ENCODE measurements at places on chromosomes 6 and 20.

DNA sequence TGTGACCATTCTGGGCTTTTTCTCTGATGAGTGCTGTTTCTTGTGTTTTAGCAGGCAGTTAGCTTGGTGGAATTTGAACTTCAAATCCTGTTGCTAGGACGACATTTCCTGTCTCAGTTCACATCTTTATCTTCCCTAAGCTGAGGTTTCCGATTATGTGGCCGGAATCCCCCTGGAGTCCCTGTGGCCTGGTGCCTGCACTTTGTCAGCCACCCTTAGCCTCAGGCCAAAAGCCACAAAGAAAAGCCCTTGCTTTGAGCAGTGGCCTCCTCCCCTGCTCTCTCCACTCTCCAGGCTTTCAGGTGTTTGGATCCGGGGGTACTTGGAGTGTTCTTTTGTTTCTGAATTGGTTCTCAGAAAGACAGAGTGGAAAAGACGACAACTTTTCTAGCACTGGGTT lies 59.9 kb upstream of the PMEPA1 start:
- DNase-seq: no peak

- no peak for DNase-seq
Measured at GRCh38 chr6:36268478-36269275, 1.2 kb upstream of the PNPLA1 start.

GRCh38 chr6:160510199-160510598 lies 153.9 kb downstream of the LPA start:
- no peak for DNase-seq

GRCh38 chr6:31272436-31272835 lies 544 bp upstream of the HLA-C start:
- no peak for DNase-seq

GRCh38 chr6:11750682-11751081 lies 27.9 kb downstream of the ADTRP start:
- DNase-seq: no peak

DNA sequence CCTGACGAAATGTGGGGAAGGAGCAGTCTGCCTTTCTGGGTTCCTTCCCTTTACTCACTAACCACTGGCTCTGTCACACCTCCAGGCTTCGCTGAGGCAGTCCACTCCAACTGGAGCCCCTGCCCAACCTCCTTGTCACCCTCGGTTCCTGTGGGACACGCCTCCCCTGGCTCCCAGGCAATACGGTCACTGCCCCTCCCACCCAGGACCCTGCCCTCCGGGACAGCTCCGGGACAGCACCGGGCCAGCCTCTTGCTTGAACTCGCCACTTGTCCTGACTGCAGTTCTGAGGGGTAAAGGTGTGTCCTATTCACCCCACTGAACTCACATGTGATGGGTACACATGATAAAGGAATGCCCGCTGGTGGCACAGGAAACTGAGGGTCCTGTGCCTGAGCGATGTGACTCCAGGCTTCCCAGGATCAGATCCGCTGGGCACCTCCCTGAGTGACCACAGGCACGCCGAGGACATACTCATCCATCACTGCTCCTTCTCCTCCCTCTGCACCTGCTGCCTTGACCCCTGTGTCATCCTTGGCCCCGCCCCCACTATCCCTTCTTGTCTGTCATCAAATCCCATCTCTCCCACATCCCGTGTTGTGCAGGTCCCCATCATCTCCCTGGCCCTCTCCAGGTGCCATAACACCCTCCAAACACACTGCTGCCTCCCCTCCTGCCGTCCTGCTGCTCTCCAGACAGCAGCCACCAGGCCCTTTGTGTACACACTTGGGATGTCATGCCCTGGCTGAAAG lies 7.9 kb downstream of the SDCBP2 start:
- DNase-seq: no peak

DNA sequence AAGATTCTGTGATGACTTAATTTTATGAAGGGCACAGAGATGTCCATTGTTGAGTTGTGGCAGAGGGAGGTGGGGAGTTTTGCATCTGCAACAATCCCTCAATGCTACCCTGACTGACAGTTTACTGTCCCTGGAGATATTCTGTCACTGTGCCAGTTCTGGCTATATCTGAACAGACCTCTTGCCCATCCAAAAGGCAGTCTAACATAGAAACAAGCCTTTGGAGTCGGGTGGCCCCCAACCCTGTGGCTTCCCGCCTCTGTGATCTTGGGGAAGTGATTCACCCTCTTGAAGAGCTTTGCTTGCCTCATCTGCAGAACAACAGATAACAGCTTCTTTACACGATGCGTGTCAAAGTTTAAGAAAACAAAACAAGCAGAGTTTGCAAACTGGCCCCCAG lies 3.8 kb upstream of the E2F1 start:
- DNase-seq: no peak

DNA sequence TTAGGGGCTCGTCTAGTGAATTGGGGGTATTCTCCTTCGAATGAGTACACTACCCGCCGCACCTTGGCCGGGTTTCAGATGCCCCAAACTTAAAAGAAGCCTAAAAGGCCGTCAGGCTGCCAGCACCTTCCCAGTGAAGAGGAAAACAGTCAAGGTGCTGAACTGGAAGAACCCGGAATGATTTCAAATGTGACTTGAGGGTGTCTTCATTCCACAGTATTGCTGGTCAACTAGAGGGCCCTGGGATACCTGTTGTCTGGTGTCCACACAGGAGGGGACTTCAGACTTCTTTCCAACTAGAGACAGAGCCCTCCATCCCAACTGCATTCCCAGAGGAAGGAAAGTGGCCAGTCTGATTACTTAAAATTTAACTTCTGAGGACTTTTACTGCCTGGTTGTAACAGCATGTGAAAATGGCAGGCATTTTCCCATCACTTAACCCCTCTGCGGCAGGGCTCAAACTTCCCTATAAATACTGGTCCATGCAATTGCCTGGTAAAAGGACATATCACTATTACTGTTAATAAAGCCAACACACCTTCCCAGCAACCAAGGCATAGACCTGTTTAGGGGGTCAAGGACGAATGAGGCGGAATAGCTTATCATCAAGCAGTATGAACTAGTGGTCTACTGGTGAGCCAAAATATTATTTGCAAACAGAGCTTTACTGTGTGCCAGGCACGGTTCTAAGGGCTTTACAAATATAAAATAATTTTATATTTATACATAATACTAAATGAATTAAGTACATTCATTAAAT lies 651 bp upstream of the SAMHD1 start:
- DNase-seq: no peak

GRCh38 chr6:2505624-2506023 lies 245.1 kb downstream of the MYLK4 start:
- DNase-seq: peak; percentile 7

DNA sequence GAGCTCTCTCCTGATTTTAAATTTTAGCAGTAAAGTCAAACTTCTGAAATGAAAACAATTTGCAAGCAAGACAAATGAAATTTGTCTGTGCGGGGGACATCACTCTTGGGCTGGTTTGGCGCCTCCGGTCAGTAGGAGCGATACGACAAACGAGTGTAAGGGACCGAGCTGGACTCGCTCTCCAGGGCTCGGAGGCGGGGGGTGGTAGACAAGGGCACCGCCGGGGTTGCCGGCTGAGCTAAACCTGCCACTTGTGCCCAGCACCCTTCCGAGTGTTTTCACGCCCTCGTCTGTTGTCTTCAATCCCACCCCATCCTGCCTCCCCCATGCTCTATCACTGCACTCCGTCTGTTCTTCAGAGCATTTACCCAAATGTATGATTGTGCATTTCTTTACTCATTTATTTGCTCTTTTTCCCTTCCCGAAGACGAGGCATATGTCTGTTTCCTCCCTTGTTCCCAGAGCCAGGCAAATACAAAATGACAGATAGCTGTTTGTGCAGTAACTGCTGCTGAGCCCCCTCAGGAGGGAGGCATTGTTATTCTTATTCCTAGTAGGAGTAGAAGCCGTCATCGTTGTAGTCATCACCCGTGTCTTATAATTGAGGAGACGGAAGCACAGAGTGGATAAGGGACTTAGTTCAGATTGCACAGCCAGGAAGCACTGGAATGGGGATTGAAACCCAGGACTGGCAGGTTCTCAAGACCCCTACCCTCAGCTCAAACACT lies 62.8 kb upstream of the APCDD1L start:
- DNase-seq: no peak

- DNase-seq: no peak
Measured at GRCh38 chr6:101705866-101706265, 312.4 kb downstream of the GRIK2 start.

DNA sequence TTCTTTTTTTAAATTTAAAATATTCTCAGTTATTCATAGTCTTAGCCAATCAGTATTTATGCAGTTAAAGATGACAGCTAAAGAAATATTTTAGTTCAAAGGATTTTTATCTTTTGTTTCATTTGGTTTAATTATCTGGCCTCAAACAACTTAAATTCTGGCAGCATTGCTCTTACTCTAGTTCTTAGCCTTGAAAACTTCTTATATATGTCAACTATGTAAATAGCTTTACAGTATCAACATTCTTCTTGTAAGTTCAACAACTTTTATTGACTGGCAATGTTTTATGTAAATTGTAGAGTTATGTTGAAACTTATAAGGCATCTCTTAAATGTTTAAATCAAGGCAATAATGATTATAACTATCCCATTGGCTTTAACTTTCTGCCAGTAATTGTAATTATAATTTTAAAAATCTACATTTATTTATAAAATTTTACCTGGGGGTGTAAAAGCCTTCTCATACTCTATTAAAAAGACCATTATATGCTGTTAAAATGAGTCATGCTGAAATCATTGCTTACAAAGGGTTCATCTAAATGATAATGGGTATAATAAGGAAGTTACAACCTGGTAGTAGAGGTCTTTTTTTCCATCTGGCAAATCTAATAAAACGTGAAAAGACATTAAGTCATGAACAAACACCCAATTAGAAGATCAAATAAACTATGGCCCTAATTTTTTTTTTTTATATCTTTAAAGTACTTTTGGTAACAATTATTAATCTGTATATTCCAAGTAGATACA lies 45.8 kb upstream of the FAM184A start:
- no peak for DNase-seq

DNA sequence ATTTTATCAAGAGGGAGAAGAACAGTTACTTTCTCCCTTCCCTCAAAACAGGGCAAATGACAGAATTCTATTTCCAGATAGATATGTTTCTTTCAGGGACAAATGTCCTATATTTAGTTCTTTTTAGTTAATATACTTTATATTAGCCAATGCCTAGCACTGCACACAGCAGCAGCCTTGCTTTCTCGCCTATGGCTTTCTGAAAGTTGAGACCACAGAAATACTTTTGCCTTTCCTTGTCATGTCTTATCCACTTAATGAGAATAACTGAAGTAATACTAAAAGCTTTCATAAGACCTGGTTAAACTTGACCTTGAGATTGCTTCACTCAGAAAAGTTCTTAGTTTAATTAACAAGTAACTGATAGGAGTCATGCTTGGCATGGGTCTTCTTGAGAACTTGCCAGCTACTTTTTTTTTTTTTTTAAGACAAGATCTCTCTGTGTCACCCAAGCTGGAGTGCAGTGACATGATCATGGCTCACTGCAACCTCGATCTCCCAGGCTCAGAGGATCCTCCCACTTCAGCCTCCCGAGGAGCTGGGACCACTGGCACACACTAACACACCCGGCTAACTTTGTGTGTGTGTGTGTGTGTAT lies 159.3 kb downstream of the CDKAL1 start:
- no peak for DNase-seq

DNA sequence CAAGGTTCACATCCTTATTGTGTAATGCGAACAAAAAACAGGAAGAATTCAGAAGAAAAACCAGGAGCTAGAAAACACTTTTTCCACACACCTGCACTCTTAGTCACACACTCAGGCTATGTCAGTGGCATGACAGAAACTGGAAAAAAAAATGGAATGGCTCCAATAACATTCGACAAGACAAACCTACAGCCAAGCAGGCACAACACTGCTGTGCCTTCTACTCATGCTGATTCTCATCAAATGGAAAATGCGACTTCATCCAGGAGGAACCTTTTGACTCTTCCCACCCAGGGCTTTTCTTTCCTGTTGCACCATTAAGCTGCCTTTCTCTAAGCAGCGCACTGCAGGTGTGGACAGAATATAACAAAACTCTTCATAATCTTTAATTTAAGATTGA lies 163.2 kb upstream of the BTBD3 start:
- no peak for DNase-seq

DNA sequence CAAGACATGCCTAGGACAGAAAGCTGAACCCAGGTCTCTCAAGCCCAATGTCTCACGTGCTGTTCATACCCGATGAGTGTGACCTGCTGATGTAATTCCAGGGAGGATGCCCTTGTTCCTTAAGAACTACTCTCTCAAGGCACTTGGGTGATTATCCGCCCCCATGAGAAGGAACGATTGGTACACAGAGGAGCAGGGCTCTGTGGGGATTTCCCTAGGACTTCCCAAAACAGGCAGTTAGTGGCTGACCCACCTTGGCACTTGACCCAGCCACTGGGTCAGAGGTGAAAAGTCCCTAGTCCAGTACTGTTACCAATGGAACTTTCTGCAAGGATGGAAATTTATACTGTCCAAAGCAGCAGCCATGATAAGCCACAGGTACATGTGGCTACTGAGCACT lies 9.2 kb upstream of the BPIFB6 start:
- DNase-seq: no peak

GRCh38 chr20:4051413-4052138 lies 36.2 kb upstream of the RNF24 start:
- DNase-seq: no peak

DNA sequence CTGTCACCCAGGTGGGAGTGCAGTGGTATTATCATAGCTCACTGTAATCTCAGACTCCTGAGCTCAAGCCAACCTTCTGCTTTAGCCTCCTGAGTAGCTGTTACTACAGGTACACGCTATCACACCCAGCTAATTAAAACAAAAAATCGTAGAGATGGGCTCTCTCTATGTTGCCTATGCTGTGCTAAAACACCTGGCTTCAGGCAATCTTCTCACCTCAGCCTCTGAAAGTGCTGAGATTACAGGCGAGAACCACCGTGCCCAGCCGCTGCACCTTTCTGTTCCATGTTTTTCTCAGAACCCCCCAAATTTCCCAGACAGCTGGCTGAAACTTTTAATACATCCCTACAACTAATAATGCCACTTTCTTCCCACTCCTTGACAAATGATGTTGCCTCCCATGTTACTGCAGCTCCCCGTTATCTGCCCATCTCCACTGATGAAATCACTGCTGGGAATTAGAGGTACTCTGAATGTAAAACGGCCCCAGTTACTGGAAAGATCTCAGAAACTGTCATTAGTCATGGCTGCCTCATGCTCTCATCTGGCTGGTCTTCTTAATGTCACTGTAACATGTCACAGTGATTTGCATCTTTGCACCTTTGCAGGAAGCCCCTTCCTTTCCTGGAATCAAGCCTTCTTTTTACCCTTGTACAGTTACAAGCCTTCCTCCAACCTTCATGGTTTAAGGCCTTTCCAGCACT lies 697.5 kb downstream of the PRKN start:
- no peak for DNase-seq

- no peak for DNase-seq
Measured at GRCh38 chr6:98875375-98875774, 41.0 kb downstream of the POU3F2 start.

GRCh38 chr6:3294921-3295871 lies 36.4 kb downstream of the PSMG4 start:
- DNase-seq: no peak

DNA sequence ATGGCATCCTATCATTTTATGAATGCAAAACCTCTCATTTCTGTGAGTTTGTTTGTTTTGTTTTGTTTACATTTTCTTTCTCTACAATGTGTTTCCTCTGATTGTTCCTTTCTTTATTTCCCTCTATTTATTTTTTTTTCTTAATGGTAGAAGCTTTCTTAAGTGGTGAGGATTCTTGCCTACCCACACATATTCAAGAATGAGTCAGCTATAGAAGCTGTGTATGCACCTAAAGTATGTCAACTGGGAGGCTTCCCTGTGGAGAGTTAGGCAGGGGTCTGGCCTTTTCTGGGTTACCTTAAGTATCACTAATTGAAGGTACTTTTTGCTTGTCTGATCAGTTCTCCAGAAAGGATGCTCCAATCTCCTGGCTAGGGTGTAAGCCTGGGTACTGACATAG lies 354.0 kb downstream of the ESR1 start:
- DNase-seq: no peak

GRCh38 chr6:81381382-81381916 lies 371.0 kb downstream of the TENT5A start:
- DNase-seq: no peak
